Stimulated activated CD8-positive, alpha-beta memory T cell treated with anti-CD3 and anti-CD28 coated beads, Interleukin-7, amount 100 ng/mL, for 24 hours (primary cell): ENCODE measurements at places on chromosomes 7 and 10.

DNA sequence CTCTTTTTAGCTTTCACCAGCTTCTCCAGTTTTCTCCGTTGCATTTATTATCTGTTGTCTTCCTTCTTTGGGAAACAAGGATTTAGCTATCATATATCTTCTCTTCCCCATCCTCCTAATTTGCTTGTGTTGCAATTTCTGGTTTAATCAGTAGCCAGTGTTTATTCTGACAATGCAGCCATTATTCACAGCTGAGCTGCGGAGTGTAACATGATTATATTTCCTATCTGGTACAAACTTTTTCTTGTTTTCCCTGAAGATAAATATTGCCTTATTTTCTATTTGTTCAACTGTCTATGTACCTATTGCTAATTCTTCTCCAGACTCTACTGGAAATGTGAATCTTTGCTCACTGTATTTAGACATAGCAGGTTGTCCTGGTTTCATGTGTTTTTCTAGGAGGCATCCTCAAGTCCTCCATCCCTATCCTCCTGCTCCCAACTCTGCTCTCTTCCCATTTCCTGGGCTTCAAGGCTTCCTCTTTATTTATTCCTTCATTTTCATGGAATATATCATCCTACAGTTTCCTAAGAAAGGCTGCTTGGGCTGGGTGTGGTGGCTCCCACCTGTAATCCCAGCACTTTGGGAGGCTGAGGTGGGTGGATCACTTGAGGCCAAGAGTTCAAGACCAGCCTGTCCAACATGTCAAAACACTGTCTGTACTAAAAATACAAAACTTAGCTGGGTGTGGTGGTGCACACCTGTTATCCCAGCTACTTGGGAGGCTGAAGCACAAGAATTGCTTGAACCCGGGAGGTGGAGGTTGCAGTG is 72.4 kb upstream of the KDM7A start:
- DNase-seq = no peak

GRCh38 chr7:140661124-140661523 is 11.6 kb upstream of the ADCK2 start:
- DNase-seq = no peak

DNA sequence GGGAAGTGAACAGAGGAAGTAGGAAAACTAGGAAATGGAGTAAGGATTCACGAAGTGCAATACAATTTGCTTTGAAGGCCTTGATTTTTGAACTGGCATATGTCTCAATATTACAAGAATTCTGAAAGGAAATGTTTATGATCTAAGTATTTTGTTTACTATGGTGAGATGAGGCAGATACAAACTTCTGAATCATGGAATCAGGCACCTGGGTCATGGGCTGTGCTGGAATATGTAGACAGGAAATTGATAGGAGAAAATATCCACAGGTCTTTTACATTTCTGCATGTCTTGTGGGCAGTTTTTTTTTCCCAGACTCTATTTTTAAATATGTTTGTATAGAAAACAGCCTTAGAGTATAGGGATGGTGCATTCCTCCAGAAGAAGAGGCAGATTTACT is 117.1 kb downstream of the PPP1R3A start:
- no peak for DNase-seq

GRCh38 chr7:17830206-17830605 is 110.1 kb downstream of the SNX13 start:
- DNase-seq = no peak

DNA sequence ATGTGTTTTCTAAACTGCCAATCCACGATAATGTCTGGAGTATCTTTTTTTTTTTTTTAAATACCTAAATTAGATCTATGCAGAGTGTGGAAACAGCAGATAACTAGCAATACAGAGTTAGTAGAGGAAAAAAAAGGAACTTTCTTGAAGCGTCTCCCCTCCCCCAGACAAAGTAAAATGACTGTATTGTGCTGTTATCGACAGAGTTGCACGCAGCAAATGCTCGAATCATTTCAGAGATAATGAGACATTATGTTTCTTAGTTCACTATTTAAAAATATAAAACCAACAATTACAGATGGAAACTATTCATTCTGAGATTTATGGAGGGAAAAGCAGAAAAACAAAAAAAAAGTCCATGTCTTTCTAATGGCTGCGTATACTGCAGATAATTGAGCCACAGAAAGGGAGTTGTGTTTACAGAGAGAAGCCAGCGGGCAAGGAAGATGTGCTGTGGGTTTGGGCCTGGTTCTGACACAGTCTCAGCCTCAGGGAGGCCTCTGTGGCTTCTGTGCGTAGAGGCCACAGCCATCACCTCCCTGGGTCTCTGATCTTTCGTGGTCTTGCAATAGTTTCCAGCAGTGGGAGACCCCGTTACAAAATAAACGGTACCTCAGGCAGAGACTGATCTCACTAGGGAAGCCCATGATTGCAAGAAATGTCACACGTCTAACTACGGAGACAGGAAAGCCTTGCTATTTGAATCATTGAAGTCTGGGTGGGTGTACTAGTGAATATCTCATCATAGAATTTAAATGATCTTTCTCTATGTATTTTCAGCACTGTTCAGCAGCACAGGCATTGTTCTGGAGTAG is 19.1 kb upstream of the KLF6 start:
- no peak for DNase-seq

DNA sequence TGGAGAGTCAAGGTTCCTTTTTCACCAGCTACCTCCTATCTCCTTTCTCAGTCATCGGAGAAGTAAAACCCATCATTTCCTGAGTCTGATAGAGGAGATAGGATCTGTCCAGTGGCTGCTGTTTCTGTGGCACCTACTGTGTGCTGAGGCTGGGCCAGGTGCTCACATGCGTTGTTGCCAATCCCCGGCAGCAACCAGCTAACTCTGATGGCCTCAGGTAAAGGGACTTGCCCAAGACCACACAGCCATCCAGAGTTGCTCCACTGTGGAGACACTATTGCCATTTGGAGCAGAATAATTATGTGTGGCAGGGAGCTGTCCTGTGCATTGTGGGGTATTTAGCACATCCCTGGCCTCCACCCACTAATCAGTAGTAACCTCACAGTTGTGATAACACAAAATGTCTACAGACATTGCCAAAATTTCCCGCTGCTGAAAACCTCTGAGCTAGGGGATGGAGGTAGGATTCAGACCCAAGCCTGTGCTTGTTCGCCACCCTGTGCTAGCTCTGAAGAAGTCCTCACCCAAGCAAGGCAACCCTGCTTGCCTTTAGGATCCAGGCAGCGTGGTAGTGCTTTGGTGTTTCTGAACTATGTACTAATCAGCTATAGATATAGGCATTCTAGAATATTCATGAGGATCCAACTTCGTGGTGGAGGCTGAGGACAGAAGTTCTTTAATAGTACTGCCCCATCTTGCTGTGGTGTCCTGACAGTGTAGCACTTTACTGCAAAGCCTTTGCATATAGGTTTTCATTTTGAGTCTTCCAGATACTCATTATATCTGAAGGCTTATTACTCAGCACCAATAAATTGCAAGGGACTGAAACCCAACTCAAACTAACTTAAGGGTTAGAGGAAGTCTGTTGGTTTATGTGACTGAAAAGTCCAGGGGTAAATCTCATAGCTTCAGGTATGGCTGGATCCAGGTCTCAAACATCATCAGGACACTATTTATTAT is 164.6 kb downstream of the GRK5 start:
- DNase-seq = no peak

- no peak for DNase-seq
These were observed 3.0 kb downstream of the ASZ1 start for GRCh38 chr7:117424090-117424829.

GRCh38 chr10:117860135-117860534 is 186.6 kb downstream of the RAB11FIP2 start:
- no peak for DNase-seq

- no peak for DNase-seq
These were observed 730.5 kb downstream of the INHBA start for GRCh38 chr7:40972426-40972825.

DNA sequence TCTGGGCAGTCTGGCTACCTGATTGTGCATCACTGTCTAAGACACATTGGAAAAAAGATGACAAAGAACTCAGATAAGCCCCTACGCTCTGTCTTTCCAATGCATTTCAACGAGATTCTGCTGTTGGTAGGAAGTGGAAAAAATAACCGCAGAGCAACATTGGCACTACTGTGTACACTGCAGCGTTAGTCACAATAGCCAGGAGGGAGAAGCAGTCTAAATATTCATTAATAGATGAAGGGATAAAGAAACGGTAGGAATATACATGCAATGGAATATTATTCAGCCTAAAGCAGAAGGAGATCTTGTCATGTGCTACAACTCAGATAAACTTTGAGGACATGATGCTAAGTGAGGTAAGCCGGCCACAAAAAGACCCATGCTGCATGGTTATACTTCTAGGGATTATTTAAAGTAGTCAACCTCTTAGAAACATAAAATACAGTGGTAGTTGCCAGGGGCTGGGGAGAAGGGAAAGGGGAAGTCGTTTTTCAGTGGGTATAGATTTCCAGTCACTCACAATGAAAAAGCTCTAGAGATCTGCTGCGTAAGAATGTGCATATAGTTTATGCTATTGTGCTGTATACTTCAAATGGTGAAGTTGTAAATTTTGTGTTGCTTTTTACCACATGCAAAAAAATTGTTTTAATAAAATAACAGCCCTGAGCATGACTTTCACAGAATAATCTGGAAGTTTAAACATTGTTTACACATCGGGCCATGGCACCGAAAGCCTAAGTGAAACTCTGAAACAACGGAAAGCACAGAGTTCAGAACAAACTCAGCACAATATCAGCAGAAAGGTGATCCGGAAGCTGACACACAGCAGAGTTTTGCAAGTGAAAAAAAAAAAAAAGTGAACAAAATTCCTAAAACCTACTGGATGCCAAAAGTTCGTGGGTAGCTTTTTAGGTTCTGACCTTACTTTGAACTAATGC is 40.1 kb downstream of the ELMO1 start:
- DNase-seq = no peak

DNA sequence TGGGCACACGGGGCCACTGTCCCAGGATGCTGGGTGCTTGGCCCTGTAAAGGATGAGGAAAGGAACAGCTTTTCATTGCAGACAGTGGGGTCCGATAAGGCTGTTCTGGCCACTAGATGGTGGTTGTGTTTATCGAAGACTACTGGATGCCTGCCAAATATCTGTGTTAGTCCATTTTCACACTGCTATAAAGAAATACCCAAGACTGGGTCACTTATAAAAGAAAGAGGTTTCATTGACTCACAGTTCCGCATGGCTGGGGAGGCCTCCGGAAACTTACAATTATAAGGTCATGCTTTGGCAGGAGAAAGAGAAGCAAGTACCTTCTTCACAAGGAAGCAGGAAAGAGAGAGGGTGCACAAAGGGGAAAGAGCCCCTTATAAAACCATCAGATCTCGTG is 32.2 kb upstream of the GARS1 start:
- no peak for DNase-seq

DNA sequence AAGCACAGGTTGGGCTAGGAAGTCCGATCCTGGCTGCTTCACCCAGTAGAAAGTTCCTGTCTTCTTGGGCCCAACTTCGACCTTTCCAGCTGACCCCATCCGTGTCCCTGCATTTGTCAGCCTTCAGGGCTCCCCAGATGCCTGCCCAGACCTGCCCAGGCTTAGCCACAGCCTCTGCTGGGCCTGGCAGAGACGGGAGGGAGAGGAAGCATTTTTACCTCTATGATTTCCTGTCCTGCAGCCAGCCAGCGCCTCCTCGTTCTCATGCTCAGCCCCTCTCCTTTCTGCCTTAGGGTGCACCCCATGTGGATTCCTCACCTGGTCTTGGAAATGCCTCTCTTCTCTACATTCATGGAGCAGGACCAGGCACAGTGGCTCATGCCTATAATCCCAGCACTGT is 3.7 kb downstream of the METTL27 start:
- no peak for DNase-seq

- no peak for DNase-seq
These were observed 29.6 kb downstream of the ANKRD16 start for GRCh38 chr10:5860066-5860465.

DNA sequence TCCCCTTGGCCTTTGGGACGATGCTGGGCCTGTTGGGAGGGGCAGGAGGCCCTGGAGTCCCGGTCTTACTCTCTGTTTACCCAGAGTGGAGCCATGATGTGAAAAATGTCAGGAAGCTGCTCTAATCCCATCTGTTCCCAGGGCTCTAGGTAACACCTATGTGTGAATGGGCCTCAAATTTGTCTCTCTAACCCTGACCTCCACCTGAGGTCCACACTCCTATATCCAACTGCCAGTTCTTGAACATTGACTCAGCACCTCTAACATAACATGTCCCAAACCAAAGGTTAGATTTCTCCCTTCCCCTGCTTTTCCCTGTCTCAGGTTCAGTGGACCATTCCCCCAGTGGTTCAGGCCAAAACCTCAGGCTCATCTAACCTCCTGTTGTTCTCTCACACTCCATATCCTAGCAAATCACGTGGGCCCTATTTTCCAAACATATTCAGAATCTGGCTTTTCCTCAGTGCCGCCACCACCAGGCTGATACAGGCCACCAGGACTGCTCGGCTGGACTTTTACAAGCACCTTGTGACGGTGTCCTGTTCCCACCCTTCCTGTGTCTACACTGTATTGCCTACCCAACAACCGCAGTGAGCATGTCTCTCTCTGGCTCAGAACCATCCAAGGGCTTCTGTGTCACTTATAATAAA is 130.6 kb downstream of the ATXN7L1 start:
- DNase-seq = no peak

GRCh38 chr7:151891182-151891581 is 14.3 kb upstream of the PRKAG2 start:
- no peak for DNase-seq

DNA sequence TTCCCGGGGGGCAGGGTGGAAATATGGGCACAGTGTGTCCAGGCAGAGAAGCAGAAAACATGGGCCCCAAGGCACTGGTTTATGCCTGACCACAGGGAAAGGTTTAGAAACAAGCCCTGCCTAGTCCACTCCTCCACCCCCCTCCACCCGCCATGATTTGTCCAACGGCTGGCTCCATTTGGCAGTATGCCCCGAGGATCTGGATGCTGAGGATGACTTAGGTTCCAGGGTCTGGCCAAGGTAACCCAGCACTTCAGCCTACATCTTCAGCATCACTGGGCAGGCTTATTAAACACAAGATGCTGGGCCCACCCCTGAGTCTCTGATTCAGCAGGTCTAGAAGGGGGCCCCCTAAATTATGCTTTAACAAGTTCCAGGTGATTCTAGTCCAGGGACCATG is 121.9 kb downstream of the RALA start:
- no peak for DNase-seq

DNA sequence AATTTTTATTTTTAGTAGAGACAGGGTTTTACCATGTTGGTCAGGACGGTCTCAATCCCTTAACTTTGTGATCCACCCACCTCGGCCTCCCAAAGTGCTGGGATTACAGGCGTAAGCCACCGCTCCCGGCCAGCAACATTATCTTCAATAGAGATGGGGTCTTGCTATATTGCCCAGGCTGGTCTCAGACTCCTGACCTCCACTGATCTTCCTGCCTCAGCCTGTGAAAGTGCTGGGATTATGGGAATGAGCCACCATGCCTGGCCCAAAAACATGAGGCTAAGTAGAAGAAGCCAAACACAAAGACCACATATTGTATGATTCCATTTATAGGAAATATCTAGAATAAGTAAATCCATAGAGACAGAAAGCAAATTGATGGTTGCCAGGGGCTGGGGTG is 19.1 kb upstream of the CYTH3 start:
- no peak for DNase-seq

GRCh38 chr10:74114041-74114448 is 36.6 kb downstream of the AP3M1 start:
- DNase-seq = no peak
